ENCODE measurements at places on chromosomes 1 and 21.

GRCh38 chr21:31383770-31384169 is 39.7 kb upstream of the TIAM1 start:
- DNase-seq: no peak

DNA sequence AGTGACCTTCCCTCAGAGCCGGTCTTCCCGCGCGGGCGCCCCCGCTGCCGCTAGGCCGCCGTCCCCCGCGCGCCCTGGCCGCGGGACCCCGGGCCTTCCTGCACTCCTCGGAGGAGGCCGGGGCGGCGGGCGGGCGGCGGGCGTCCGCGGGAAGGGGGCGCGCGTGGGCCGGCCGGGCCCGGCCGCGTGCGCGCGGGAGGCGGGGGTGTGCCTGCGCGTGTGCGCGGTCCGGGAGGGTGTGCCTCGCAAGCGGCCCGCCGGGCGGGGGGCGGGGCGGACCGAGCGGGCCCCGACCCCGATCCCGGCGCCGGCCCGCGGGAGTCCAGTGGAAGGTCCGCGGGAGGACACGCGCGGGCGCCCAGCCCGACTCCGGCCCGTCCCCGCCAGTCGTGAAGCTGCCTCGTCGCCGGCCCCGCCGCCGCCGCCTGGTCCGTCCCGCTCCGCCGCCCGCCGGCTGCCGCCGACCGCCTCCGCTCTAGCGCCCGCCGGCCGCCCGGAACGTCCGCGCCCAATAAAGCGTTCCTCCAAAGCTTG is 438 bp downstream of the MRPS6 start:
- DNase-seq: no peak

GRCh38 chr1:112453876-112454275 is 54.9 kb upstream of the WNT2B start:
- DNase-seq: no peak

- no peak for DNase-seq
Observed at GRCh38 chr1:64564891-64565290, 95.0 kb downstream of the CACHD1 start.

DNA sequence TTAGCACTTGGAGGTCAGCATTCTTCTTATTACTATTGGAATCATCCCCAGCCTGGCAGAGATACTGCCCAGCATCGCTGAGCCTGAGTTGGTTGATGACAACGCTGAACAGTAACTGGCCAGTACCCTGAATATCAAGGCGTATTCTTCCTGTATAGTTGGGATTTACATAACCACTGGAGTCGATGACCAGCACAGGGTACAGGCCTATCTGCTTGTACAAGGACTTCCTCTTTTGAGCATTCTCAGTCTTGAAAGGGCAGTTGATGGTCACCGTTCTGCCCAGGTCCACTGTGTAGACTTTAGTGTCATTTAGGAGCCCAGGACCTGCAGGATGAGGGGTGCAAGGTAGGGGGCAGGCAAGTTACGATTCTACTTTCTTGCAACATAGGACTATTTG is 8.8 kb downstream of the PIGR start:
- DNase-seq: no peak

DNA sequence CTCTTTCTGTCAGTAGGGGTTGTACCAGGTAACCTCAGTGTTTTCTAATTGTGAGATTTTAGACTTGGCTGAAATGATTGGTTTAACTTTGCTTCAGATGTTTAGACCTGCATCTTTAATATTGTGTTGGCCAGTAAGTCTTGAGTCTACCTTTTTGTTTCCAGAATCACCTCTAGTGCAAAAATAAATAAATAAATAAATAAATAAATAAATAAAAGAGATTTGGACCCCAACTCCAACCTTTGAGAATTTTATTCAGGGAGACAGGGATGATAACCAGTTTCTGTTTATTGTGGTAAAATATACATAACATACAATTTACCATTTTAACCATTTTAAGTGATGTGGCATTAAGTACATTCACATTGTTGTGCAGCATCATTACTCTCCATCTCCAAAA is 64.4 kb downstream of the RAVER2 start:
- DNase-seq: no peak

DNA sequence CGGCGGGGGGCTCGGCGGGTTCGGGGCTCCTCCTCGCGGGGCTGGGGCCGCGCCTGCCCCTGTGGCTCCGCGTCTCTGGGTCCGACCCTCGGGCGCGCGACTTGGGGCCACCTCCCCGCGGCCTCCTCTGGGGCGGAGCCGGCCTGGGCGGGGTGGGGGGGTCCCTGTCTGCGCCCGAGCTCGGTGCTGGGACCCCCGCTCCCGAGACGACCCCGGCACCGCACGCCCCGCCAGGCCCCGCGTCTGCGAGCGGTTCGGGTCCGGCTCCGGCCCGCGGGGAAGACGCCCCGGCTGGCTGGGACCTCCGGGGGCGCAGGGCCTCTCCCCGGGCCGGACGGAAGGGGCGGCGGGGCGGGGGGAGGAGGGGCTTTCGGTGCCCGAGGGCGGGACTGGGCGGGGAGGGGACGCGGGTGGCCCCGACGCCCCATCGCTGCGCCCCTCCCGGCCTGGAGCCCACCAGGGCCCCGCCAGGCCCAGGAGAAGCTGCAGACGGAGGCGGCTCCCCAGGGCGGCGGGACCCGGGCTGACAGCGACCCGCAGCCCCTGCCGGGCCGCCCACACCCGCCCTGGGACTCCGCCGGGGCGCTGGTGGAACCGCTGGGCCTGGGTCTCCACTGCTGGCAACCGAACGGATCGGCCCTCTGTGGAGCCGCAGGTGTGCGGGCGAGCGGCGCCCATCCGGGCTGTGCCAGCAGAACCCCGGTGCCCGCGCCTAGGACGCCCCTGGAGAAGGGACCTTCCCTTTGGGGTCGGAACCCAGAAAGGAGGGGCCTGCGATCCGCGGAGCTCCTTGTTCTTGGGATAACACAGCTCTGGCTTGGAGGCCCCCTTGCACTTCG is 610 bp downstream of the COL6A2 start:
- no peak for DNase-seq

GRCh38 chr1:15231714-15232201 is 15.3 kb upstream of the FHAD1 start:
- DNase-seq: no peak

DNA sequence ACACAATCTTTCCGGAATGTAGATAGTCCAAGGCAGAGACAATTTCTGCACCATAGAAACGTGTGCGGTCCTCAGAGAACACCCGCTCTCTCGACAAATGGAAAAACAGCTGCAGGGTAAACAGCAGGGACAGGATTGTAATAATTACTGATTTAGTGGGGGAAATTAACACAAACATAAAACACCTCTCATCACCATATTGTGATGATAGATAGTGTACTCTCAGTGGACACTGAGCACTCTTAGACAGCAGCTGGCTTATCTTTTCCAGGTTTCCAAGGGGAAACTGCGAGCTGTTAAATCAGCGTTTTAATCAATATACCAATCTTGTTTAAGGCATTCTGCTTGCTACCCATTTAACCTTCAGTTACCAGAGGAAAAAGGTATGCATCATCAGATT is 277.1 kb downstream of the AKT3 start:
- DNase-seq: no peak

DNA sequence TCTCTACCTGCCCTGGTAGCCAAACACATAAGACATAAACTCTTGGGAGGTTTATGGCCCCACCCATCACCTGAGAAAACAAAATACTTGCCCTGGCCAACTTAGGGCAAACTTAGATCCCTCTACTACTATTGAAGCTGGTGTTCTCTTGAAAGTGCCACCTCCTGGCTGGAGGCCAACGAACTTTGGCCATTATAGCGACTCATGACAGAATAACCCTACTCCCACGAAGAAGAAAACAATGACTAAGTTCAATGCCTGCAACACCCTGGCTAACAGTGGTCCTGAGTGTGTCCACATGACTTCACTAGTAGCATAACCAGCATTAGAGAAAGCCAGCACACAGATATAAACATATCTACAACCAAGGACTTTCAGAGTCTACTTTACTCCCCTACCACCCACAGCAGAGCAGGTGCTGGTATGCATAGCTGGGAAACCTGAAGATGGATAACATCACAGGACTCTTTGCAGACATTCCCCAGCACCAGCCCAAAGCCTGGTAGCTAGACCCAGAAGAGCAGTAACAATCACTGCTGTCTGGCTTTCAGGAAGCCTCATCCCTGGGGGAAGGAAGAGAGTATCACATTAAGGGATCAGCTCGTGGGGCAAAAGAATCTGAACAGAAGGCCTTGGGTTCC is 81.0 kb downstream of the SLC30A10 start:
- no peak for DNase-seq

DNA sequence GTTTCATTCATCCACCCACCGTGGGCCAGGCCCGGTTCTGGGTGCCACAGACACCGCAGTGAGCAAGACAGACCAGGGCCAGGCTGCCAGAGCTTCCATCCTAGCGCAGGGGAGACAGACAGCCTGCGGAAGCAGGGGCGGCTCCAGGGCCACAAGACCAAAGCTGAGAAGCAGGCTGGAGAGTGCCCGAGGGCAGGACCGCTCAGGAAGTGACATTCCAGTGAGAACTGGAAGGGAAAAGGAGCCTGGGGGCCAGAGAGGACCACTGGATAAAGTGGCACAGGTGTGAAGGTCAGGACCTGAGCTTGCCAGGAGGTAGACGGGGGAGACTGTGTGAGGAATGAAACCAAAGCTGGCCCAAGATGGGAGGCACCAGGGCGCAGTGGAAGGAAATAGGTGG is 59.5 kb upstream of the EFHD2 start:
- no peak for DNase-seq

DNA sequence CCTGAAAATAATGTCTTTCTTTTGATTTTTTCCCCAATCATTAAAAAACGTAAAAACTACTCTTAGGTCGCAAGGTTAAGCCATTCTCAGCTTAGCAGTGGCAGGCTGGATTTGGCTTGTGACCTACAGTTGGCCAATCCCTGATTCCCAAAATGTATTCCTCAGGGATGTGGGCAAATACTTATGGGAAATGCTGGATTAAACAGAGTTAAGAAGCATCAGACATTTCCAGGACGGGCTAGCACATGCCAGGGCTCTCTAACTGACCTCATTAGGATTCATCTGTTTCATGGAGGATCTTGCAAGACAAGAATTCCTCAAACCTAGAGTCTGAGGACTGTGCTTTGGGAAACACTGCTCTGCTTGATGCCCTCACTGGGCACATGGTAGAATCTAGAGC is 982 bp upstream of the IL24 start:
- DNase-seq: no peak

- DNase-seq: no peak
Observed at GRCh38 chr21:32308696-32309095, 10.0 kb downstream of the MRAP start.

GRCh38 chr1:100699744-100700143 is 19.8 kb upstream of the VCAM1 start:
- DNase-seq: no peak

DNA sequence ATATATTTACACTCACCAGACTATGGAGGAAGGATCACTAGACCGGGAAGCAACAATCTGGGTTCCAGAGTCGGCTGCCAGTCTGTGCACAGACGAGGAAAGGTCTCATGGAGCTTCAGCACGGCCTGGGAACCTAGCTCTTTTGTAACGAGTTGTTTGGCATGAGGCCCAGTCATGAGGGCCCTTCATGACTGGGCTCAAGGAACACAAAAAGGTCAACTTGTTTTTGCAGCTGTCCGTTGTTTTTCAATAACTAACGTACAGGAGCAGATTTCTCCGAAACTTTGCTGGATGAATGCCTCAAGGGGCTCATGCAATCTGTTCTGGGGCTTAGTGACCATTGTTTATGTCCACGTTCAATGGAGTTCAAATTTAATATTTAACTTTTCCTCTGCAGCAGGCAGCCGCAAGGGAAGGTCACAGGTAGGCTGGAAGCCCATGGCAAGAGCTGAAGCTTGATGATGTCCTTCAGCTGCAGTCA is 5.9 kb upstream of the STUM start:
- DNase-seq: peak; percentile 94

- DNase-seq: no peak
Observed at GRCh38 chr1:2112280-2112701, 62.1 kb downstream of the PRKCZ start.

GRCh38 chr21:29526545-29526944 is 227.8 kb downstream of the BACH1 start:
- no peak for DNase-seq

DNA sequence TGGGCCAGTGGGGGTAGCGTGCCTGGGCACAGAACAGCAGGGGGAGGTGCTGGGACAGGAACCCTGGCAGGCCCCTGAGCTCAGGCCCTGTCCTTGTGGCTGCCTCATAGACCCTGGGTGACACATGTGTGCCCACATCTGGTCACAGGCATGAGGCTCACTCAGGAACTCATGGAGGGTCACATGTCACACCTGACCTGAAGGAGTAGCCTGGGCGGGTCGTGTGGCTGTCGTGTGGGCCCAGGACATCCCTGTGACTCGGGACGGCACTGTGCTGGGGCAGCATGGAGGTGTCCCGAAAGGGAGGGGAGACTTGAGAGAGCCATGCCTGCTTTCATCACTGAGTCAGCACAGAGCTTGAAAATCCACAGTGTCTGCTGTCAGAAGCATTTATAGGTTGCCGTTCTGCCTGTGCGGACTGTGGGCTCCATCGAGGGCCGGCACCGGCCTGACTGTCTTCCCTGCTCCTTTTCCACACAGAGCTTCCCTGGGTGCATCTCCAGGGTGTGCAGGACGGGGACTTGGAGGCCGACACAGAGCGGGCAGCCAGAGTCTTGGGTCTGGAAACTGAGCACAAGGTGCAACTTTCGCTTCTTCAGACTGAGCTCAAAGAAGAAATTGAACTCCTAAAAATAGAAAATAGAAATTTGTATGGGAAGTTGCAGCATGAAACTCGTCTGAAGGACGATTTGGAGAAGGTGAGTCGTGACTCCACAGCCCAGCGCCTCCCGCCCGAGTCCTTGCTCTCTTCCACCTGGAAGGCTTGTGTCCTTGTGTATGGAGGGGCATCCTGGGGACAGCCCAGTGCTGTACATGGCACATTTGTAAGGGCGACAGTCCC is 32.8 kb downstream of the PCNT start:
- no peak for DNase-seq

GRCh38 chr1:79792219-79792930 is 785.8 kb upstream of the ADGRL4 start:
- DNase-seq: no peak

DNA sequence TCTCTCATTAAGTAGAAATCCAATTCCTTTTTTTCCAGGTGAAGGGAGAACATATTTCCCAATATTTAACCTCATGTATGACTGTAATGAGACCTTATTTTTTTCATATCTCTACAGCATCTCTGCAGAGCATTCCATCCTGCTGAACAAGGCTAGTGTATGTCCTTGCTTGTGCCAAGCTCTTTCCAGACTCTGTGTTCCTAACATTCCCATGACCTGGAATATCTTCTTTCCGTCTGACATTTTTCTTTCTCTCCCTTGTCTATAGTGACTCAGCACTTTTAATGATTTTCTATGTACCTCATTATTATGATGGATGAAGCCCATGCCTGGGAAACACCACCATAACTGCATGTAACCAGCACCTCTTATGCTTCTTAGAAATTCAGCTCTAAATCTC is 278.3 kb upstream of the NRIP1 start:
- DNase-seq: no peak

- DNase-seq: no peak
Observed at GRCh38 chr21:42489991-42490390, 6.0 kb downstream of the RSPH1 start.

GRCh38 chr21:29155118-29155932 is 24.9 kb downstream of the MAP3K7CL start:
- DNase-seq: no peak

Measured in DMS79 (cell line).